Mucosa of gallbladder (tissue), 1 donor: ENCODE measurements at places on chromosomes 5 and 9. TPM values are rescaled to one million over a fixed set of nuclear protein-coding genes. Genes with fewer than 3 reads are reported as not detected.

- peak; percentile 42 for DNase-seq
Observed at GRCh38 chr9:72592502-72593403, 71.3 kb downstream of the TMC1 start.

GRCh38 chr5:30380228-30380627 lies 813.3 kb upstream of the CDH6 start:
- no peak for DNase-seq

Gene PCSK1
- total RNA-seq, result not detected

GRCh38 chr5:142896325-142897007 lies 126.3 kb downstream of the ARHGAP26 start:
- DNase-seq, result no peak

GRCh38 chr5:6056280-6056679 lies 322.1 kb downstream of the MED10 start:
- DNase-seq, result no peak
